ENCODE measurements at places on chromosomes 4 and X.

GRCh38 chr4:81946996-81947395, 426.8 kb downstream of the HNRNPD start:
- DNase-seq = no peak

DNA sequence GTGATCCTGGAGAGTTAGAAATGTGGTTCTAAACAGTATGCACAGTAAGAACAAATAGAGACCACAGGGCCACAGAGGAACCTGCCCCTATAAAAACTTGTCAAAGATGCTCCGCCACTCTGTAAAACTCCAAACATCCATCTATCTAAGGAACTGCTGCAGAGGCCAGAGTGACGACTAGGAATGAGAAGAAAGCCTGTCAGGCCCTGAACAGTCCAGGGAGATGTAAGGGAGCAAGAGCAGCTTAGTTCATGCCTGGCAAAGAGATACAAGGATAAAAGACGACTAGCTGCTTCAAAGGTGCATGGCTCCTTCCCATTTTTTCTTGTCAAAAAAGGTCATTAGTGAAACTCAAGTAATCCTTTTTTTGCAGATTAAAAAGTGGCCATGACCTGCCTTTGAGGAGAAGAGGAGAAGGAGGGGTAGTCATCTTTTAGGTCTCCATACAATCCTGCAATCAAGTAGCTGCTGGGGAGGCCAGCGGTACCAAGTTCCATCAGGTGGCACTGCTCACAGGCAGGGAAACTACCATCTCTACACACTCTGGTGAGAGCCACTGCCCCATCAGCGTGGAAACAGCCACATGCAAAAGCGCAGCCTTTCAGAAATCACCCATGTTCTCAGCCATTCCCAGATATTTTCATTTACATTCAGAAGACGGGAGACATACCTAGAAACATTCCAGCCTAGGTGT, 162.1 kb downstream of the TSPAN5 start:
- no peak for DNase-seq

- no peak for DNase-seq
These were observed 101.1 kb downstream of the AREG start for GRCh38 chr4:74546057-74546456.

GRCh38 chr4:123659730-123660129, 263.1 kb downstream of the SPRY1 start:
- no peak for DNase-seq

DNA sequence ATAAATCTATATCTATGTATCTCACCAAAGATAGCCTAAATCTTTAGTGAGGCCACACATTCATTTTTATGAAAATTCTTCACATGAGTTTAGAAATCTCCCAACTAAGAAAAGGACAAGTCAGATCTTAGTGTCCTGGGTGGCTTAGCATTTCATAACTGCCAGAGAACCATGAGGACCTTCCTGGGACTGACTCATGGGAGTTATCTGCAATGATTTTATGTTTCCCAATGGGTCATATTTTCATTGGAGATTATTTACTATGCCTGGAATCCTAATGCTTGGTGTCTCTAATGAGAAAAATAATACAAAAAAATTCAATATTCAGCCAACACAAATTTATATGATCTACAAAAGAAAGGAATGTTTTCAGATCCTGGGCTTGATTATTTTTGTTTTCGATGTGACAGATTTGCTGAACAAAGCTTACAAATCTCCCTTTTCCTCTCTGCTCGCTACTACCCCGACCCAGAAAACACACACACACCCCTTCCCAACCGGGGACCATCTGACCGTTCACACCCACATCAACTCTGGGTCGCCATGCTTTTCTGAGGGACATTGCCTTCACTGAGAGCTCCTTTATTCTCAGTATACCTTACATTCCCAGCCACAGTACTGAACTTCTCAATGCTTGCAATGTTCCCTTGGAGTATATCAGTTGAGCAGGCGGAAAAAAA, 40.1 kb downstream of the SORBS2 start:
- DNase-seq = no peak

- peak; percentile 33 for DNase-seq
These were observed 34.1 kb downstream of the FHDC1 start for GRCh38 chr4:152970102-152970820.

- DNase-seq = peak; percentile 36
These were observed 808 bp downstream of the PRDM5 start for GRCh38 chr4:120921456-120922380.

- no peak for DNase-seq
These were observed 305.1 kb downstream of the LDB2 start for GRCh38 chr4:16593386-16593785.

- DNase-seq = no peak
These were observed 72.3 kb downstream of the SLC34A2 start for GRCh38 chr4:25727711-25728493.

DNA sequence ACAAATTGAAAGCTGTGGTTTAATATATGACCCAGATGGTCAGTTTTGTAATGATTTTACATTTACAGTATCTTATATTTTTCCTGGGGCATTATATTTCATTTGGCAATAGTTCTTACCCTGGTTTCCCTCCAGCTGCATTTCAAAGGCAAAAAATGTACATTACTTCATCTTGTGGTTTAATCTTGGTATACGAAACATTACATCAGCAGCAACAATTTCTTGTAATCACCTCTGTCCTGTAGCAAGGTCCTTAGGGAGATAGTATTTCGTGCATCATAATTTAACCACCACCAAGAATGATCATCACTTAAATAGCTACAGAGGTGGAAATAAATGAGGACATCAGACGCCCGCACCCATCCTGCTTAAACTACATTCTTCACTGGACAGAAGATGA, 48.8 kb downstream of the HS6ST2 start:
- DNase-seq = no peak

DNA sequence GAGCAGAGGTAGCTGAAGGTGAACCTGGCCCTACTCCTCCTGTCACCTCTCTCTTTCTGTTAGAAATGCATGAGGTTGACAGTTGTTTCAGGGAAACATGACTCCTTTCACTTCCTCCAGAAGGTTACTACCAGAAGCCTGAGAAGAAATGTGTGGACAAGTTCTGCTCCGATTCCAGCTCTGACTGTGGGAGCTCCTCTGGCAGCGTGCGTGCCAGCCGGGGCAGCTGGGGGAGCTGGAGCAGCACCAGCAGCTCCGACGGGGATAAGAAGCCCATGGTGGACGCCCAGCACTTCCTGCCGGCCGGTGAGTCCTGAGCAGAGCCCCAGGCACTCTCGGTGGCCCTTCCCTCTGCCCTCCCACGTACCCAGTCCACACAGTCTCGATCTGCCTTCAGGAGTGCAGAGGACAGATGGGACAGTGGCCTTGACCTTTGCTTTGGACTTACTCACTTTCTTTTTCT, 61.3 kb upstream of the TLR2 start:
- no peak for DNase-seq

DNA sequence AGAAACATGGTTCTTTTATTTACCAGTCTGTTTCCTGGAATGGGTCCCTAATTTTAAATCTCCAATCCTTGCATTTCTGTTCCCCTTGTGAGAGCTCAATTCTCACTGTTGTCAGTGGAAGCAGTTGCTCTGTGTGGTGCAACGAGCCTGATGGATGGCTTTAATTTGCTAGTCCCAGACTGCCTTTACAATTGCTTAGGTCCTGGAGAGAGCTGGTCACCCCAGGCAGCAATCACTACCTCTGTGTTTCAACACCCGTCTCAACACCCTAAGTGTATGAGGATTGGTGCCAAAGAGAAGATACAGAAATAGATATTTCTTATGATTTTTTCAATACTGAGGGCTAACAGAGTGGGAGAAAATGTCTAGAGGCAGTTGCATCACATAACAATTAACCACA, 873.8 kb downstream of the GLUD2 start:
- no peak for DNase-seq

DNA sequence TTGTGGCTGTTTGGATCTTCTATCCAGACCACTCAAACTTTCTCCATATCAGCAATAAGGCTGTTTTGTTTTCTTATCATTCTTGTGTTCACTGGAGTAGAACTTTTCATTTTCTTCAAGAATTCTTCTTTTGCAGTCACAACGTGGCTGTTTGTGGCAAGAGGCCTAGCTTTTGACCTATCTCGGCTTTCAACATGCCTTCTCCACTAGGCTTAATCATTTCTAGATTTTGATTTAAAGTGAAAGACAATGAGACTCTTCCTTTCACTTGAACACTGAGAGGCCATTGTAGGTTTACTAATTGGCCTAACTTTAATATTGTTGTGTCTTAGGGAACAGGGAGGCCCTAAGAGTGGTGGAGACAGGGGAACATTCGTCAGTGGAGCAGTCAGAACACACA, 19.1 kb downstream of the FGF2 start:
- DNase-seq = no peak

- peak; percentile 55 for DNase-seq
These were observed 26.3 kb downstream of the UTP14A start for GRCh38 chrX:129932016-129932820.

GRCh38 chr4:138405466-138405891, 163.3 kb upstream of the SLC7A11 start:
- DNase-seq = no peak

- DNase-seq = no peak
These were observed 818 bp downstream of the RAI2 start for GRCh38 chrX:17860179-17860780.

GRCh38 chr4:20615486-20616260, 84.6 kb upstream of the PACRGL start:
- no peak for DNase-seq

- DNase-seq = no peak
These were observed 96.5 kb upstream of the MAOA start for GRCh38 chrX:43559644-43560043.

GRCh38 chr4:8285143-8285975, 15.8 kb downstream of the HTRA3 start:
- no peak for DNase-seq

GRCh38 chr4:141576585-141577110, 59.7 kb upstream of the IL15 start:
- DNase-seq = no peak

DNA sequence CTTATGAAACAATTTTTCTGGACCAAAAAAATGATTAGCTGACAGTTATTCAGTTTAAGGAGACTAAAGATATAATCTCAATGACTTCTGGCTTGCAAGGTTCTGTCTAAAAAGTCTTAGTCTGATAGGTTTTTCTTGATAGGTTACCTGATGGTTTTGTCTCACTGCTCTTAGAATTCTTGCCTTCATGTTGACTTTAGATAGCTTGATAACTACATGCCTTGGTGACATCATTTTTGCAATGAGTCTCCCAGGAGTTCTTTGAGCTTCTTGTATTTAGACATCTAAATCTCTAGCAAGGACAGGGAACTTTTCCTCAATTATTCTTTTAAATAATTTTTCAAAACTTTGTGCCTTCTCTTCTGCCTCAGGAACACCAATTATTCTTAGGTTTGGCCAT, 1965.3 kb downstream of the ARAP2 start:
- DNase-seq = no peak

DNA sequence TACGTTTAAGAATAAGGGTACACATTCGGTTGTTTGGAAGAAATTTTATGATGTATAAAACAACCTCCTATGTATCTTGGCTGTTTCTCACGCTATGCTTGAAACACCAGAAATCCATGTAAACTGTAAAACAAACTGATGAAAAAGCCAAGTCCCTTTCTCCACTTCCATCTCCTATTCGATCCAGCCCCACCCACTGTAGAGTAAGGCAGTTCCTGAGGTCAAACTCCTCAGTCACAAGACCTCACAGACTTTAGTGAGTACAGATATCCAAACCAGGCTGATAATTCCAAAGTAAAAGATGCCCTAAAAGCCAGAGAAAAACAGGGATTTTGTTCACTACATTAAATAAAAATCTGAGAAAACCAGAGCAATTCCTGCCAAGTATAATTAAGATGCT, 45.6 kb downstream of the ARHGEF38 start:
- DNase-seq = no peak

GRCh38 chr4:7632971-7633370, 198.2 kb upstream of the PSAPL1 start:
- no peak for DNase-seq

GRCh38 chr4:107740950-107741701, 21.1 kb upstream of the PAPSS1 start:
- DNase-seq = no peak

DNA sequence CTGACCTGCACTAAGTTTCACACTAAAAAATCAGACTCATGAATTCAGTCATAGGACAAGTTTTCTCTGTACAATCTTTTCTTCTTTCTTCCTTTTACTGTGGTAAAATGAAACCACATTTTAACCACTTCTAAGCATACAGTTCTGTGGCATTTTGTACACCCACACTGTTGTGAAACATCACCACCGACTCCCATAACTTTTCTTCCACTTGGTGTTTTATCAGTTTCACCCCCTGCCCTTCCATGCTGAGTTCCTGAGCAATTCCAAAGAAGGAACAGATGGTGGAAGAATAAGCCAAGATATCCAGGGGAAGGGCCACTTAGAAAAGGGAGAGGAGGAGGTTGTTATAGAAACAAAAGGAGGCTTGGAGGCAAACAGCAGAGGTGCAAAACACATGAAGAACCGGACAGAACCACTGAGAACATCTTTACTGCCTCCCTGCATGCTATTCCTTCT, 22.6 kb downstream of the SLC25A4 start:
- no peak for DNase-seq

DNA sequence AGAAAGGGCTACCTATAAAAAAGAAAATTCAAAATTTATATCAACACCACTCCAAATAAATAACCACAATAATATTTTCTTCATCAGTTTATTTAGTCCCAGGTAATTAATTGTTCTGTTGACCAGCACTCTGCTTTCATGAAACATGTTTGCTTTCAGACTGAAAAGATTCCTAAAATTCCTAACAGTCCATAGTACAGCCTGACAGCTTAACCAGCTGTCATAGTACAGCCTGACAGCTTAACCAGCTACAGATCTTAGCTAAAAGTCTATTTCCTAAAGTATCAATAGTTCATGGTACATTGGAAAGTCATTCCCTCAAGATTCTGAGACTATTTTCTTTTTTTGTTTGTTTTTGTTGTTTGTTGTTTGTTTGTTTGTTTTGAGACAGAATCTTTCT, 144.1 kb upstream of the DDX53 start:
- no peak for DNase-seq

GRCh38 chr4:140156529-140157171, 2.7 kb upstream of the MAML3 start:
- no peak for DNase-seq

- DNase-seq = no peak
These were observed 3.1 kb upstream of the FBXL5 start for GRCh38 chr4:15658136-15658770.

DNA sequence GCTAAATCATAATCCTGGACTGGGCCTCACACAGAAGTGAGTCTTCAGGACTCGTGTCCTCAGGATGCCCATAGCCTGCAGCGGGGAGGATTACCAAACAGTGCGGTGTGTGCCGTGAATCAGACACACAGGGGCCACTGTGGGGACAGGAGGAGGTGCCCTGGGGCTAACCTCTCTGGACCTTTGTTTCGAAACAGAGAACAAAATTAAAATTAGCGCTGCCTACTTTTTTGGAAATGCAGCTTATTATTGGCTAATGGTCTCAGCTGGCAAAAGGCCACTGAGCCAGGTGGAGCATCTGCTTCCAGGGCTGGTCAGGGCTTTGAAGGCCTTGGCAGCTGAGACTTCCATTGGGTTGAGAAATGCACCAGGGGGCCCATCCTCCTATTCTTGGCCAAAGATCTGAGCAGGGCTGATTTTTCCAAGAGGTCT, 236.2 kb downstream of the EVC2 start:
- no peak for DNase-seq

- DNase-seq = no peak
These were observed 751 bp upstream of the RGS12 start for GRCh38 chr4:3291969-3292570.
